ENCODE measurements at places on chromosomes 3 and 15.

DNA sequence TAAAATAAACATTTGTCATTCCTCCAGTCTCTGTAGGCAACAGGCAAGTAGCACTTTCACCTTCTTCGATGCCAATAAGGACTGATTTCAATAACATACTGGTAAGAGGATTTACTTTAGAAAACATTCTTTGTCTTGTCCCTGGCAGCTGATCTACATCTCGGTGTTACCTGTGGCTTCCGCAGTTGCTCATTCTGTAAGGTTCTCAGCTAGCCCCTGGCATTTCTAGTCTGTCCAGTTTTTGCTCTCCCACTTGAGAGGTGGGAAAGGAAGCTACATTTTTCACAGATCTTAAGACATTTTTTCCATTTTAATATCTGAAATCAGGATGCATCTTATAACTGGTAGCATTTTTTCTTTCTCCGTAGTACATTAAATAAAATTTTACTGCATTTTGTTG is 19.7 kb upstream of the MAP6D1 start:
- DNase-seq: no peak

DNA sequence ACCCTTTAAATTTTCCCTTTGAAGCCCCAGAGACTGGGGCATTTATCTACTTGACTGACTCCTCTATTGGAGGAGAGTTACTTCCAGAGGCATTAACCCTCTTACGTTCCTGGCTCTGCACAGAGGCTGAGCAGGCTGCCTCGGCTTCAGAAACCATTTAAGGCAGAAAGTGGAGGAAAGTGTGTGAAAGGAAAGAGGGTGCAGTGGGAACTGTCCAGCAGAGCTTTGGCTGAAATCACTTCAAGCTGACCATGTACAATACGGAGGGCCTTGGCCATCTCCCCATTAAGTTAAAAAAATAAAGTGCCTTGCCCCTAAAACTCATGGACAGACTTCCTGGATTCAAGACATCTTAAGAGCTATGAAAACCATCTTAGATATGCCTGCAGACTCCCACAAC is 238.7 kb downstream of the SV2B start:
- no peak for DNase-seq

DNA sequence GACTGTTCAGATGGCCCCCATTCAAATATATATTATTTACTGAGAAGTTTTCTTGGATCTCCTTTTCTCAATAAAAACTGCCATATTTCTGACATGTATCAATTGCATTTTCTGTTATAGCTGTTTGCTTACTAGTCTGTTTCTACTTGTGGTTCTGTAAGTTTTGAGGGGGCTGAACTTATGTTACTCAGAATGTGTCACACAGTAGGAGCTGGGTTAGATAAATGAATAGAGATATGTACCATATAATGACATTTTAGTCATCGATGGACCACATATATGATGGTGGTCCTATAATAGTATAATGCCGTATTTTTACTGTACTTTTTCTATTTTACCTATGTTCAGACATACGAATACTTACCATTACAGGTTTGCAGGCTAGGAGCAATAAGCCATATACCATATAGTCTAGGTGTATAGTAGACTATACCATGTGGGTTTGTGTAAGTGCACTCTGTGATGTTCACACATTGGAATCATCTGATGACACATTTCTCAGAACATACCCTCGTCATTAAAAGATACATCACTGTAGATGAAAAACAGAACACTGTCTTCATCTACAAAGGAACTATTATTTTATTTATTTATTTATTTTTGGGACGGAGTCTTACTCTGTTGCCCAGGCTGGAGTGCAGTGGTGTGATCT is 22.3 kb downstream of the PPP4R2 start:
- DNase-seq: no peak

GRCh38 chr15:52414936-52415335 is 113.7 kb downstream of the MYO5A start:
- DNase-seq: no peak

- no peak for DNase-seq
Observed at GRCh38 chr3:151191095-151191494, 11.9 kb downstream of the GPR171 start.

GRCh38 chr15:88243895-88244787 is 12.4 kb downstream of the NTRK3 start:
- no peak for DNase-seq

DNA sequence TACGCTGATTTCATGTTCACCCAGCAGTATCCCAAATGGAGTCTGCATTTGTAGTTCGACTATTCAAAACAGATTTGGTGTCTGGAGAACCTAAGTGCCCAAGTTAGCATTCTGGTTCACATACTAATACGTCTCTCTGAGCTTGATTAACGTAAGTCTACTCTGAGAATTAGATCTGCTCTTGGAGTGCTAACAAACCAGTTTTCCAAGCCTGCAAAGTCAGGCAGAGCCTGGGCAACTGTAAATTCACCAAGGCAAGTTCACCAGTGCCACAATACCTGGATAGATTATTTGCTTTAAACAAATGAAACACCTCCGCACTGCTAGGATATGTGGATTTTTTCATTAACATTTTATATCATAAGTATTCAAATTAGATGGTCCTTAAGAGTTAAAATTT is 912.6 kb downstream of the ROBO1 start:
- no peak for DNase-seq

DNA sequence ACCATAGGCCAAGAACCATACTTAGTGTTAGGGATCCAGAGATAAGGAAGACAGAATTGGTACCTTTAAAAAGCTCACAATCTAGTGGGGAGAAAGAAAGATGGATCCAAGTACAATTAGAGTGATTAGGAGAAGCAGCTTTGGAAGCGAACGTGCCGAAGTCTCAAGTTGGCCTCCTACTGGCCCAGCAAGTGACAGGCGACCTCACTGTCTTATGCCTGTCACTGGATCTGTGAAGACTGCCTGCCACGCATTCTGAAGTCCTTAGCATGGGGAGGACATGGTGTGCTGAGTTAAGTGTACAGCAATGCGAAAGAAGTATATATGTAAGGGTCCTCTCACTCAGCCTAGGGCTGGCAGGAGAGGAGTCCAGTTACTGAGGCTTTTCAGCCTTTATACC is 141.0 kb downstream of the GABRB3 start:
- DNase-seq: no peak
